ENCODE measurements at places on chromosomes 6 and 20.

GRCh38 chr20:20737158-20737557 lies 24.7 kb upstream of the RALGAPA2 start:
- no peak for DNase-seq

DNA sequence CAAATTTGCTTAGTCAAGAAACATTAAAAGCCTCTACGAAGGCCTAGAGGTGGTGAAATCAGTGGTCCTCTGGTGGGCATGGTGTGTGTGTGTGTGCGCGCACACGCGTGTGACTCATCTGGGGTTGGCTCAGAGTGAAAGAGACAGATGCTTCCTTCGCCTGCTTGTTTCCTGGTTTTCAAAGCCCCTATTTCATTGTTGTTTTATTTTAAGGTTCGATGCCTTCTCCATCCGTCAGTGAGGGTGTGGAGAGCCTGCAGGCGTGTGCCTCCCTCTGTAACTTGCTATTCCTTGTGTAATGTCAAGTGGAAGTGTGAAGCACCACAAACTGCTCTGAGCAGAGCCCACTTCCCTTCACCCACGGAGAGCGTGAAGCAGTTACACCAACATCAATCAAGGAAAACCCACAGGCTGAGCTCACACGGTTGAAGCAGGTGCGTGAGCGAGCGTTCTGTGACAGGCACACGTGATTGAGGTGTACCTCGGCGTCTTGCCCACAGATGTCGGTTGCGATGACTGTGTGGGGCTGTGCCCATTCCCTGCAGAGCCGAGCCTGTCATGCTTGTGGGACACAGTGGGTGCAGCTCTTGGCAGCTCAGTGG lies 233.9 kb downstream of the PRL start:
- no peak for DNase-seq

DNA sequence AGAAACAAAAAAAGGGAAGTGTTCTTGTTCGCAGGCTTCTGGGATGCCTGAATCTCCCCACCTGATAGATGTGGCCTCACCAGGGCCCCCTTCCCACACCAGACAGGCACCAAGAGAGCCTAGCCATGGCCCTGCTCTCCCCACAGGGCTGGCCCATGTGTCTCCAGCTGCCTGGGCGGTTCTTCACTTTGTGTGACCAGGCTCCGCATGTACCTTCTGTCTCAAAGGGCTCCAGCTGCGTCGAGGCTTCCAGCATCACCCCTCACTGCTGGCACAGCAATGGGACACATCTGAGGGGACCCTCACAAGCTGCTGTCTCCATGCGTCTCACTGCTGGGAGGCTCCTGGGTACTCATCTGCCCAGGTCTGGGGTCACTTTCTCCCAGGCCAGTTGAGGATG lies 362.9 kb downstream of the ZFAND3 start:
- no peak for DNase-seq

GRCh38 chr6:152863618-152864326 lies 113.2 kb downstream of the VIP start:
- peak; percentile 21 for DNase-seq

DNA sequence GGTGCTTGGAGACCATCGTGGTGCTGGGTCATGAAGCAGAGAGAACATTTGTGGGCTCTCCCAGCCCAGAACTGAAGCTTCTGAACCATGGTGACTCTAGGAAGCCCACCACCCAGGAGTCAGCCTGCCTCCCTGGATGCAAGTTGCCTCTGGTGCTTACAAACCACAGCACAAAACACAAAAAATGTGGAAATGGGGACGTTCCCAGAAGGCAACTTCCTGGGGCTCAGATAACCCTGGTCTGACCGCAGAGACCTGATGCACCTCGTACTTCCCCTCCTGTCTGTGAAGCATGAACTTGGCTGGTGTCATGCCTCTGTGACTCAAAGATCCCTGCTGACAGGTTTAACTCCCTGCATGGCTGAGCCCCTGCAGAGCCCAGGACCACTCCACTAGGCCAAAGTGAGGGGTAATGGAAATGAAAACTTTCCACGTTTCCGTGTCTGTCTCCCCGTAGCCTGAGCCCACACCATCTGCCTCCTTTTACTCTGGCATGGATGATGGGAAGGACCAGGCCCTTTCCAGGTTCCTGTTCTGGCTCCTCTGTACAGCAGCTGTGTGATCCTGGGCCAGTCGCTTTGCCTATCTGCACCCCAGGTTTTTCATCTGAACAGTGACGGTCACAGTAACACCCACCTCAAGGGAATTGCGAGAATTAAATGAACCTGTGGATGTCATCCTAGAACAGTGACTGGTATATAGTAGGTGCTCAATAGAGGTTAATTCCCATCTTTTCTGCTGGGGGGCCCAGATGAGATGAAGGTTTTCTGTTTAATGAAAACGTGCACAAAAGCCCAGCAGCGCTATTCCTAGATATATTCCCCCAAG lies 57.7 kb downstream of the PPP1R16B start:
- no peak for DNase-seq

- no peak for DNase-seq
These were observed 9.7 kb downstream of the FUCA2 start for GRCh38 chr6:143501851-143502250.

DNA sequence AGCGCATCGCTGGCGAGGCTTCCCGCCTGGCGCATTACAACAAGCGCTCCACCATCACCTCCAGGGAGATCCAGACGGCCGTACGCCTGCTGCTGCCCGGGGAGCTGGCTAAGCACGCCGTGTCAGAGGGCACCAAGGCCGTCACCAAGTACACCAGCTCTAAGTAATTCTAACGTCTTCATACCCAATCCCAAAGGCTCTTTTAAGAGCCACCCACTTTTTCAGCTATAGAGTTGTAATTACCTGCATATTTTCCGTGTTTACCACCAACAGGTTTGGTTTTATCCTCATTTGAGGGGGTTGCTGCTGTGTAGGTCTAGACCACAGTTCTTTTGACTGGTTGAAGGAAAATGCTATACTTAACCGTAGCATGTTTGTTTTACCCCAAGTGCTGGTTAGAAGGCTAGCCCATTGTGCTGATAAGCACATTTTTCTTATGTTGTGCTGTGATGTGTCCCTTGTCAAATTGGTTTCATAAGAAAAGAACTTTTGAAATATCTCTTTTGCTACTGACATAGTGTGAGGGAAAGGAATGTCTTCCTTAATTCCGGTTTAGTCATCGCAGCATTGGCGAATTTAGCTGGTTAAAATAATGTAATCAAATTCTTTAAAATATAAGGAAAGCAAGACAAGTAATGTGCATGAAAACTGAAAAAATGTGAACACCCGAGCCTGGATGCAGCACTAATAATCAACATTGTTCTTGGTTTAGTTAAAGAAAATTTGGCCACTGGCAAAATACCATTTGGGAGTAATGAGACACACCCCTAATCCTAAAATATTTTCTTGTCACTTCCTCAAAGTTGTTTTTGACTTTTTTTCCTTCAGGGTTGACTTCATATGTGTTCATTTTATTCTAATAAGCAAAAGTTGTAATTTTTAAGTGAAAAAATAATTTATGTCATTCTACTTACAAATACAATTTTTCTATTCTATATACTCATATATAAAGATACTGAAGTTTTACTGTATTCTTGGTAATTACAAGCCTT lies 112.8 kb downstream of the HFE start:
- DNase-seq: no peak

GRCh38 chr6:170329321-170329720 lies 22.8 kb downstream of the FAM120B start:
- no peak for DNase-seq

GRCh38 chr6:28764014-28764723 lies 159.6 kb downstream of the TRIM27 start:
- no peak for DNase-seq

DNA sequence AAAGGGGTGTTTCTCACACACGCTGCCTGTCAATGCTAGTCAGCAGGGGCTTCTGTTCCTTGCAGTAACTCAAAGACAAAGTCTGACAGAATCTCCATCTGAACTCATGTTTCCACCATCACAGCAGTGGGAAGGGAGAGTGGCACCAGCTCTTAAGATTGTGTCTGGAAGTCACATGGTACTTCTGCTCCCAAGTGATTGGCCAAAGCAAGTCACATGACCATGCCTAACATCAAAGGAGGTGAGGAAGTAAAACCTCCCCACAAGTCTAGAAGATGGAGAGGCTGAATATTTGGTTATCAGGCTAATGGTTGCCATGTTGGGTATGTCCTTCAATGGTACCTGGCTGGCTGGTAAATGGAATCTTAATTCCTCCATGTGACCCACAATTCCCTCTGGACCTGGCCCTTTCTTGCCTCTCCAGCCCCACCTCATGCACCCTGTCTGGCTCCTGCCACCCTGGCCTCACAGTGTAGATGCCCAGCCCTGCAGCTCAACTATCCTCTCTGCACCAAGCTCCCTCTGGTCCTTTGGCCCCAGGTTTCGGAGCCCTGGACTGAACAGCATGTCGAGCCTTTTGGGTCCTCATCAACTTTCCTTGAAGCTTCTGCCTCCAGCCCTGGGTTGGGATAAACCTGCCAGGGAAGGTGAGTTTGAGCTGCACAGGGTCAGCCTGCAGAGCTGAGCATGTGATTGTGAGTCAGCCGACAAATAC lies 51.0 kb upstream of the PMEPA1 start:
- no peak for DNase-seq

- DNase-seq: no peak
These were observed 637 bp downstream of the TFB1M start for GRCh38 chr6:155313602-155314091.

- DNase-seq: no peak
These were observed 22.0 kb downstream of the STXBP5 start for GRCh38 chr6:147226163-147226724.

- DNase-seq: no peak
These were observed 263.4 kb upstream of the MAN1A1 start for GRCh38 chr6:119612911-119613381.

DNA sequence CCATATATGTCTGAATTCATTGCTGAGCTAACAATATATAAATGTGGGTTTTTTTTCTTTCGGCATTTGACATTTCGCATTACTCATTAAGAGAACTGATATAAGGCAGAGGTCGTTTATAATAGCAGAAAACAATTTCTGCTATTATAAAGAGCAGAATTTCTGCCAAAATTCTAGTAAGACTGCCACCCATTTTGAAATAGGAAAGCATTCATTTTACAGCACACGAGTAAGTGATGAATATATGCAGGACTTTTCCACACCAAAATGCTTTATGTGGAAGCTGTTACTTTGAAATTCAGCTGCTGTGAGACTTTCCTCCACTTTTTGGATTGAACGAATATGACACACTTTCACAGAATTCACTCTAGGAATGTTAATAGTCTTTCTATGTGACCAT lies 610.9 kb upstream of the MAN1A1 start:
- no peak for DNase-seq

- no peak for DNase-seq
These were observed 105.2 kb downstream of the TFAP2A start for GRCh38 chr6:10309457-10310329.

GRCh38 chr6:136771306-136771705 lies 21.0 kb downstream of the MAP3K5 start:
- DNase-seq: no peak

GRCh38 chr6:22928775-22929174 lies 359.4 kb downstream of the HDGFL1 start:
- no peak for DNase-seq

GRCh38 chr20:8454137-8454712 lies 322.2 kb downstream of the PLCB1 start:
- no peak for DNase-seq

GRCh38 chr6:48176645-48177308 lies 65.8 kb upstream of the PTCHD4 start:
- no peak for DNase-seq

- no peak for DNase-seq
These were observed 64.9 kb upstream of the TGM3 start for GRCh38 chr20:2230726-2231488.

DNA sequence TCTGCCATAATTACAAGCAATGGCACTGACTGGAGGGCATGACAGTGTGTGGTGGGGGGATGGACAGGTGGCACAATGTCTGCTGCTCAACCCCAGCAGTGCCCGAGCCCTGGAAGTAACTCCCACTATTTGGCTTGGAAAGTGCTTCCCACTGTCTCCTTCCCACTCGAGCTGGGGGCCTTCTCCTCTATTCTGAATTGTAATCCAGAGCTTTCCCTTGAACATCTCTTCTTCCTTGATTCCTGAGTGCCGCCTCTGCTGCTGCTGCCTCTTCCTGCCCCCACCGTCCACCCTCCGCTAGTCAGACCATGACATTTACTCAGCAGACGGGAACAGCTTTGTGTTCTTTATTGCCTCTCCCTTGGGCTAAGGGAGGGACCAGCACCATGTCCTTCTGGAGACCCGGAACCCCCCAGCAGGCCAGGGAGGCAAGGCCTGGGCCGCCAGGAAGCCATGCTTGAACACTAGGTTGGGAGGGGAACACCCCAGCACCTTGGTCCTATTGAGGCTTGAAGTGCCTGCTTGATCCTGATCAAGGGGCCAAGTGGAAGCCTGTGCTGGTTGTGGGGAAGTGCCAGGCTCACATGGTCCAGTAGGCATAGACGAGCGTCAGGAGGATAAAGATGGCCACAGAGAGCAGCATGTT lies 17.0 kb downstream of the CCDC167 start:
- DNase-seq: no peak

- no peak for DNase-seq
These were observed 1.7 kb upstream of the ADGRB3 start for GRCh38 chr6:68633281-68633971.

DNA sequence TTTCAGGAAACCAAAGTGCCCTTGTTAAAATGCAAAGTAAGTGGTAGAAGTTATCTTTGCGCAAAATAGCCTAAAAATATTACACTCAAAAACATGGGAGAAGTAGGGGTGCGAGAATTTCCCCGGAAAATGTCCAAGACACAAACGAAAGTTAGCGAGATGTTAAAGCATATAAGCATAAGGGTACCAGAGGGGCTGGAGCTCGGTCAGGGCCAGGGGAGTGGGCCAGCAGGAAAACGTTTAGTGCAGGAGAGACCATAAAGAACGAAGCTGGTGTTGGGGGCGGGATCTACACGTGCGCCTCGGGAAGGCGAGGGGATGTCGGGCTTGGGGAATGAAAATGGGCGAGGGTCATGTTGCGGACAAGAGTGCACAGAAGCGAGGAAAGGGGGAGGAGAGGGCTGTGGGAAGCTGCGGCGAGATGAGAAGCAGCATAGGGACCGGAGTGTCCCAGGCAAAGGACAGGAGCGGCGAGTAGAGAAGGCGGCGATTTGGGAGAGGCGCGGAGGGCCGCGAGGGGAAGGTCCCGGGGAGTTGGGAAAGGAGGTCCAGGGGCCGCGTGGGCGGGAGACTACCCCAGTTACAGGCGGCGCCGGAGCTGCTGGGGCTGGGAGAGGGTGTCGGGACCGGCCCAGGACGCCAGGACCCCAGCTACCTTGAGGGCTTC lies 600 bp downstream of the XPO5 start:
- DNase-seq: no peak

DNA sequence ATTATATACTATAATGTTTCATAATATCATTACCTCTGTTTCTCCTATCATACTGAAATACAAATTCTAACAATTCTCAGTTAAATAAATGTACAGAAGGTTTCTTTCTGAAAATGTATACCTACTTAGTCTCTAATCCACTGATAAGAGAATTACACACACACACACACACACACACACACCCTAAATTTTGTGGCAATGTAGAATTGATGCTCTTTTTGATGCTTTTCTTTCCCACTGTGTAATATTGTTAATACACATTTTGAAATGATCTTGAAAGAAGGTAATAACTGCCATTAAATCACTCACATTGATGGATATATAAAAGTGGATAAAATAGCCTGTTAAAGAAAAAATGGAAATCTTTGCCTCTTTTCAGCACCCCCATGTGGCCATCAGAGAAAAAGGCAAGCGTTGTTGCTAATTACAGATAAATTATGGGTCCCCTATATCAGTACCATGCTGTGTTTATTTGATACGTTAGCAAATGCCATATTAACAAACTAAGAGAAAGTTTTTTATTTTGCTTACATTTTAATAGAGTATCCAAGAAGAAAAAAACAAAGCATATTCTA lies 76.6 kb upstream of the VGLL2 start:
- DNase-seq: no peak
